ENCODE measurements at places on chromosomes 5 and 9.

DNA sequence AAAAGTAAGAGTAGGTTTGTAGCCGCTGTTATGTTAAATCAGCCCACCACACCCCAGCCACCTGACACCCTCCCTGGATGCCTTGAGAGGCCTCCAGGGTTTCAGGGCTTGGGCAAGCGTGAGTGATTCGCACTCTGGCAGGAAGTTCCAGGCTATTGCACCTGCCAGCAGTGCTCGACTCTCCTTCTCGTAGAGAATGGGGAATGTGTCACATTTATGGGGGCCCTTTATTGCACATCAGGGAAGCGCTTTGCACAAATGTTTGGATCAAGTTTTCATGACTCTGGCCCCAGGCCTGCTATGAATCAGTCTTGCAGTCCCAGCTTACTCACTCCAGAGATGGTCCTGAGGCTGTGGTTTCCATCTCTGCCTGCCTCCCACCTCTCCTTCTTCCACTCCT, 66.1 kb upstream of the ADRA1B start:
- no peak for DNase-seq

- DNase-seq: no peak
Measured at GRCh38 chr5:36590513-36591286, 15.7 kb upstream of the SLC1A3 start.

DNA sequence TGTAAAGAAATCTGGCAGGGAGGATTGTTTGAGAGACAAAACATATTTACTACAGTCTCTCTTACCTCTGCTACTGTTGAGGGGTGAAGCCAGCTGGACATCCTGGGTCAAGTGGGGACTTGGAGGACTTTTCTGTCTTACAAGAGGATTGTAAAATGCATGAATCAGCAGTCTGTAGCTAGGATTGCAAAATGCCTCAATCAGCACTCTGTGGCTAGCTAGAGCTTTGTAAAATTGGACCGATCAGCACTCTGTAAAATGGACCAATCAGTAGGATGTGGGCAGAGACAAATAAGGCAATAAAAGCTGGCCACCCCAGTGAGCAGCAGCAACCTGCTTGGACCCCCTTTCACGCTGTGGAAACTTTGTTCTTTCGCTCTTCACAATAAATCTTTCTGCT, 995.8 kb upstream of the CDH6 start:
- no peak for DNase-seq

- DNase-seq: no peak
Measured at GRCh38 chr5:154334406-154335064, 111.3 kb upstream of the SAP30L start.

DNA sequence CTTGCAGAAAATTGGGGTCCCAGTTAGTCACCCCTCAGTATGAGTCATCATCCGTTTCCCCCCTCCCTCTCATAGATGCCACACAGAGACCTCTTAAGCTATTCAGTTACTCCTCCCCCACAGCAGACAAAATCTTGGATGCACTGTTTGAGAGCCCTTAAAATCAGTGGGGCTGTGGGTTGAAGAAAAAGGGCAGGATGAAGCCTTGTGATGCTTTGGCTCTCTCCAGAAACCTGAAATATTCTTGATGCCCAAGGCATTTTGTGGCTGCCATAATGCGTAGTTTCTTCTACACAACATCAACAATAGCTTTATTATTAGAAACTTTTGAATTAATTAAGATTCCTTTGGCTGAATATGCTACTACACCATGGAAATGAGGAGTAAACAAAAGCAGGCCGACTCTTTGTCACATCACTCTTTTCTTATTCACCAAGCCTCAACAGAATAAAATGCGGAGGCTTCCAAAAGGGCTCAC, 133.8 kb downstream of the MRPS30 start:
- DNase-seq: no peak

GRCh38 chr5:104628911-104629310, 1066.3 kb upstream of the NUDT12 start:
- no peak for DNase-seq

GRCh38 chr5:32369542-32370155, 56.9 kb upstream of the MTMR12 start:
- DNase-seq: no peak

DNA sequence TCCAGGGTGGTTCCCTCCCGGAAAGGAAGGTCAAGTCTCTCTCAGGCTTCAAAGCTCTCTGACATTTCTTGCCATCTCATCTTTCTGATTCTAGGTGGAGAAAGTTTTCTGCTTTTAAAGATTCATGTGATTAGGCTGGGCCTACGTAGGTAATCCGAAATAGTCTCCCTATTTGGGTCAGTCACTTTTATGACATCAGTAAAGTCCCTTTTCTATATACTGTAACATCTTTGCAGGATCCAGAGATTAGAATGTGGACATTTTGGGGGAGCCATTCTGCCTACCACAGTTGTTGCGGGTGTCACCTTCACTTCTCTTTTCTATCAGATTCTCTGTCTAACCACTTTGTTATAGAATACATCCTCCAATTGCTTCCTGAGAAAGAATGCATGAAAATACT, 1.9 kb upstream of the RNF180 start:
- DNase-seq: no peak

DNA sequence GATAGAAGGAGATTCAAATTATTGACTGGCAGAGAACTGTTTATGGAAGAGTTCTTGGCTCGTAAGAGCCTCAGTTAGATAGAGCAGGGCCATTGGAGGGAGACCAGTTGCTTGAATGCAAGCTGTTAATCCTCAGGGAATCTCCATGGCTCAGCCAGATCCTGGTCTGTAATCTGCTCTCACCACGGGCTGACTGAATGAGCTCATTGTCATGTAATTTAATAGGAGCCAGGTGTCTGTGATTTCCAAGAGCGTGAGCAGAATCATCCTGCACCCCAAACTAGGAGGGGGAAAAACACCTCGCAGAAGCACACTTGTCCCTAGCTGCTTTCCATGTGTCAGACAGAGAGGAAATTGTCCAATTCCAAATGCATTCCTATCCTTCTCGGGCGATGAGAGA, 19.1 kb upstream of the KCNMB1 start:
- no peak for DNase-seq

Measured in stimulated activated CD8-positive, alpha-beta memory T cell treated with anti-CD3 and anti-CD28 coated beads, Interleukin-15, amount 100 ng/mL, for 1 hour (primary cell).